Stimulated activated CD4-positive, alpha-beta T cell treated with anti-CD3 and anti-CD28 coated beads, Interleukin-4, amount 100 ng/mL, for 48 hours (primary cell): ENCODE measurements at places on chromosomes 6 and 20.

- DNase-seq, result peak; percentile 7
These were observed 14.2 kb downstream of the ARID1B start for GRCh38 chr6:156791320-156791850.

GRCh38 chr20:44861531-44862006 is 23.9 kb upstream of the YWHAB start:
- DNase-seq, result no peak

DNA sequence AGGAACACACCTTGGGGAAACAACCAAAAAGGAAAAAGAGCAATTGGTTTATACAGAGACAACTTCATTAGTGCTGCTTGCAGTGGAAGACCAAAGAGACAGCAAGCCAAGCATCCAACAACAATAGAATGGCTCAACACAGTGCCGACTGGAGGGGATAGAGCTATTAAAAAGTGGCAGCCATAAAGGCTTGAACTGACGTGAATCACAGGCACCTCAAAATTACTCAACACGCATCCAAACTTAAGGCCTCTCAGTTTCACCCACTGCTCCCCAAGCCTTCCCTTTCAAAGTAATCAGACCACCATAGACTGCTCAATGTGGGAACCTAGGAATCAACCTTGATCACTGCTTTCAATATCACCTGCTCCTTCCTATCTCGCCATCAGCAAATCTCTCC is 9.7 kb downstream of the TNFRSF21 start:
- DNase-seq, result no peak

DNA sequence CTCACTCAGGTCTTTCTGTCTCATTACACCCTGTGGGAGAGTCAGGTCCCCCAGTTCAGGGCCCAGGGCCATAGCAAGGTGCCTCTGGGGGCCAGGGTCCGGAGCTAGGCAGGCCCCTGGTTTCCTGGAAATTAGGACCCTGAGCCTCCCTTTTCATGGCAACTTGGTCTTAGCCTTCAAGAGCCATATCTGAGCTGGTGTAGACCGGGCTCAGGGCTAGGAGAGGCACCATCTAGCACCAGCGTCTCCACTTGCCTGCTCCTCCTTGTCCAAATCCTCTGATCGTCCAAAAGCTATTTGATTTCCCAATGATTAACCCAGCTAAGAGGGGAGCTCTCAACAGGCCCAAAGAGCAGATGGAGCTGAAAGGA is 5.6 kb downstream of the MDFI start:
- DNase-seq, result no peak

DNA sequence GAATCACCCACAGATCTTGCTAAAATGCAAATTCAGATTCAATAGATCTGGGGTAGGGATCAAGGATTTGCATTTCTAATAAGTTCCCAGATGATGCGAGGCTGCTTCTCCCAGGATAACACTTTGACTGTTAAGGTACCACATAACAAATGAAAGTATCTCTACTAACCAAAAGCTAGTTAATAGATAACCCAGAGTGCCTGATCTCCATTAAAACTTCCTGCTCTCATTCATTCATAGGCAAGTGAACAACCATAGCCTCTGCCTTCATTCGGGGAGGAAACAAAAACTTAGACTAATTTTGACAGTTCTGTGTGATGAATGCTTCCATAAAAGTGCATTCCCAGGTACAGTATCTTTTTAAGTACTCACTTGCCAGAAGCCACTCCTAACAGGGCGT is 265.6 kb upstream of the BTBD3 start:
- no peak for DNase-seq

GRCh38 chr6:75735491-75736186 is 13.4 kb upstream of the MYO6 start:
- no peak for DNase-seq

- no peak for DNase-seq
These were observed 18.9 kb upstream of the NXT1 start for GRCh38 chr20:23331450-23332350.

- DNase-seq, result no peak
These were observed 344.1 kb downstream of the CDC5L start for GRCh38 chr6:44731485-44732095.

GRCh38 chr6:2733324-2733723 is 17.4 kb downstream of the MYLK4 start:
- DNase-seq, result peak; percentile 36

DNA sequence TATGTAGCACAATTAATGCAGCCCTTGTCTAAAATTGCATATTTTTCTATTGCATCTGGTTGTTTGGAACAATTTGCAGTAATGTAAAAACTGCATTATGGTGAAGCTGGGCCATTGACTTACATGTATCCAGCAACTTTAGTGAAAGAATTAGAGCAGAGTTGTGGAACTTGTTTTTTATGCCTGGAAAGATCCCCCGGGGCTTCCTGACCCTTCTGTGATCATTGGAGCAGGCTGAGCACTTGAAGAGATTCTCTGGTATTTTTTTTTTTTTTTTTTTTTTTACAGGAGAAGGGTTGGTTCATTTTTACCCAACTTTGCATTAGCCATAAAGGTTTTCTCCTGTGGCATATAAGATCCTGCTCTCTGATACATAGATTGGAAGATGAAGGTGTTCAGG is 45.0 kb downstream of the LIN28B start:
- no peak for DNase-seq

GRCh38 chr6:98203170-98203806 is 631.1 kb upstream of the POU3F2 start:
- no peak for DNase-seq

DNA sequence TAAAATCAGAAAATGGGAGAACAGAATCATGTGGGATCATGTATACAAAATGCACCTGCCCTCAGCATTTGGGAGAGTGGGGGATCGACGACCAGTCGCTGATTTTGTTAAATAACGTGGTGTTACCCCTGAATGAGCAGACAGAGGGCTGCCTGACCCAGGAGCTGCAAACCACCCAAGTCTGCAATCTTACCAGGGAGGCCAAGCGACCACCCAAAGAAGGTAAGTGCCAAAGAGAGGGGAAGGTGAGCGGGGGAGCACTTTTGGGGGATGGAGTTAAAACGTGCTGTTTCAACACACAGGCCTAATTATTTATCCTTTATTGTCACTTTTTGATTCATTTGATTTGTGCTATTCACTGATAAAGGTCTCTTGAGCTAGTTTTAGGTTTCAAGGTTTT is 4.1 kb downstream of the ADGRB3 start:
- DNase-seq, result no peak

DNA sequence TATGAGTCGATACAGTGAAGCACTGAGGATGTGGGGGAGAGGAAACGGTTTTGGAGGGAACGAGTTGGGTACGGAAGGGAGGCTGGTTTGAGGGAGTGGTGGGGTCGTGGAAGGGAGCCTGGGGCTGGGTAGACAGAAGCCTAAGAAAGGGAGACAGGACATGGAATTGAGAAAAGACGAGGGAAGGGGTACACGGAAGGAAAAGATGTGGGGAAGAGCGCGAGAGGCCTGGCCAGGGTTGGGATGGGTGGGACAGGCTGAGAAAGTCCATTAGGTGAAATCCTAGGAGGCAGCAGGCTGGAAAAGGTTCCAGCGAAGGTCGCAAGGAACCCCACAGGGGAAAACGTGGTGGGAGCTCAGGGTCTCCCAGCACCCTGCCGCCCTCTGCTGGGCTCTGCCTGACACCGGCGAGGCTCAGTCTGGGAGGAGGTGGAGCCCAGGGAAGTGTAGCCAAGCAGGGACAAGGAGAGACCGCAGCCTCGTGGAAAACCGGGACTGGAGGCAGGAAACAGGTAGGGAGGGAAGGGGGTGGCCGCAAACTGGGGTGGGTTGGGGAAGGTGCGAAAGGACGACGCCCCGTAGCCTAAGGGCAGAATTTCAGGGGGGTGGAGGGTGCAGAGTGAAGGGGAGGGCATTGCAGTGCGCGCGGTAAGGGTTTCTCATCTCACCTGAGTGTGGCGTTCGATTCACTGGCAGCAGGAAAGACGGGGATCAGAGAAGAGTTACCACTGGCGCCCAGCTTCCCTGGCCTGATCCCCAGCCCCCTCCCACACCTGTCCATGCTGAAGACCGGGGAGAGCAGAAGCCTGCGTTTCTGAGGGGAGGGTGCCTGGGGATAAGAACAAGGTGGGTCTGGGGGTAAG is 4.3 kb downstream of the GABBR1 start:
- DNase-seq, result peak; percentile 34

DNA sequence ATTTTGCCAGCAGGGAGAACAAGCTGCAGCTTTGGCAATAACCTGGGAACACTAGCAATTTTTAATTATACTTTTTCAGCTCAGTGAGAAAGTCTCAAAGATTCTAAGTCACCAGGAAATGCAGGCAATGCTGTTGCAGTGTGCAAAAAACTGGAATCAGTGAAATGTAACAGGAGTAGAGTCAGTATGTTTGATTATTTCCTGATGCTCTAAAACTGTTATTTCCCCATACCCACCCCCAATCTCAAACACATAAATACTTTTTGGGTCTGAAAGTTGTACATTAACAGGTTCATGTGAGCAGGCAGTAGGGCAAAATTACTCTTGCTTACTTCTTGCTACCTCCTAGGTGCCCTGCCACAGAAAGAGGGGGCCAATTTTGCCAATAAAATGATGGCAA is 65.4 kb upstream of the BEND6 start:
- DNase-seq, result no peak

- DNase-seq, result no peak
These were observed 96.7 kb downstream of the TOX2 start for GRCh38 chr20:44011251-44011940.

- no peak for DNase-seq
These were observed 7.8 kb downstream of the RBCK1 start for GRCh38 chr20:415820-416322.

DNA sequence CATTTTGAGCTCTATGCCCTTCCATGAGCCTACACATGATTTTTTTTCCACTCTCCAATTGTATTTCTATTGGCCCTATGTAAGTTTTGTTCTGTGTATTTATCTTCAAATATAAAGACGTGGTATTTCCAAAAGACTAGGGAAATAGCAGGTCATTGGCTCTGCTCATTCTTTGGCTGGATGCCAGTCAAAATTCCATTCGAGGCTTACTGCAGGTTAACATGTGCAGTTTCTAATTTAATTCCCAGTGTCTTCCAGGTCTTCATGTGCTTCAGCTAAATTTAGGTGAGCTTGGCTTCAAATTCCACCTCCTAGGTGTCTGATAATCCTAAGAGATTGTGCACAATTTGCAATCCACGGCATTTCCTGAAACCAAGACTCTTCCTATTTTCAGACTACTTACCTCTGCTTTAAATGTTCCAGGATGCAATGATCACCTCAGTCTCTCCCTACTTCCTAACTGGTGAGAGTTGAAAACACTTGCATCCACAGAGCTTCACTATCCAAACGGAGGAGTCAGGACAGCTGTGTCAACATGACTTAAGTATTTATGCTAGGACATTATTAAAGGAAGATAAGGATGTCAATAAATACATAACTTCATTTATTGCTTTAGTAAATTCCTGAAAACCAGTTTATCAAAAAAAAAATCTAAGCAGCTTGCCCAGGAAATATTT is 236.1 kb downstream of the COL12A1 start:
- DNase-seq, result no peak

DNA sequence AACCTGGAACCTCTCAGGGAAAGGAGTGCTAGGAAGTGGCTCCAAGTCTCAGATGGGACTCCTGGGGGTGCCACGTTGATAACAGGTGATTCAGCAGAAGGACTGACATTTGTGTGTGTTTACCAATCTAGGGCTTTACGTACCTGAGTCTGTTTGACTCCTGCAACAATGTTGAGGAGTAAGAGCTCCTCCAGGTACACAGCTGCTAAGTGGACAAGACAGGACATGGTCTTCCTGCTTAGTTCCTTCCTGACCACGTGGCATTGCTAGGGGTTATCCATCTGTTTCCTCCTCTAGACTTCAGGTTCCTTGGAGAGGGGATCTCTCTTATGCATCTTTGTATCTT is 164.5 kb upstream of the SLC24A3 start:
- no peak for DNase-seq

- DNase-seq, result no peak
These were observed 233.0 kb upstream of the CEP162 start for GRCh38 chr6:84460491-84460890.

GRCh38 chr6:165092881-165093595 is 216.4 kb downstream of the C6orf118 start:
- DNase-seq, result no peak

DNA sequence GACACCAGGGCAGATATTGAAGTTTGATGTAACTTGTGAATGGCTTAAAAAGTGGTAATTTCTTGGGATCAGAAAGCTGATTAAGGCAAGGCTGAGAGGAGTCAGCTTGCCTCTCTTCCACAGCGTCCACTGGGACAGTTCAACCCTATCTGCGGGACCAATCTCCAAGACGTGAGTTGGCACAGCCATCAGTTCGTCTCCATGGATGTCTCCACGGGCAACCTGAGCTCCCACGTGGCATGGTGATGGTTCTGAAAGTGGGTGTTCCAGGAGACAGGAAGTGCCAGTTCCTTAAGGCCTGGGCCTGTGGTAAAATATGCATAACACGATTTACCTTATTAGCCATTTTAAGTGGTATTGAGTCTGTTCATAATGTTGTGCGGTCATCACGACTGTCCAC is 67.9 kb upstream of the BHLHE23 start:
- no peak for DNase-seq

- DNase-seq, result no peak
These were observed 149.8 kb downstream of the EYS start for GRCh38 chr6:65557224-65557623.

- DNase-seq, result no peak
These were observed 28.8 kb downstream of the RIOK1 start for GRCh38 chr6:7418238-7418905.

DNA sequence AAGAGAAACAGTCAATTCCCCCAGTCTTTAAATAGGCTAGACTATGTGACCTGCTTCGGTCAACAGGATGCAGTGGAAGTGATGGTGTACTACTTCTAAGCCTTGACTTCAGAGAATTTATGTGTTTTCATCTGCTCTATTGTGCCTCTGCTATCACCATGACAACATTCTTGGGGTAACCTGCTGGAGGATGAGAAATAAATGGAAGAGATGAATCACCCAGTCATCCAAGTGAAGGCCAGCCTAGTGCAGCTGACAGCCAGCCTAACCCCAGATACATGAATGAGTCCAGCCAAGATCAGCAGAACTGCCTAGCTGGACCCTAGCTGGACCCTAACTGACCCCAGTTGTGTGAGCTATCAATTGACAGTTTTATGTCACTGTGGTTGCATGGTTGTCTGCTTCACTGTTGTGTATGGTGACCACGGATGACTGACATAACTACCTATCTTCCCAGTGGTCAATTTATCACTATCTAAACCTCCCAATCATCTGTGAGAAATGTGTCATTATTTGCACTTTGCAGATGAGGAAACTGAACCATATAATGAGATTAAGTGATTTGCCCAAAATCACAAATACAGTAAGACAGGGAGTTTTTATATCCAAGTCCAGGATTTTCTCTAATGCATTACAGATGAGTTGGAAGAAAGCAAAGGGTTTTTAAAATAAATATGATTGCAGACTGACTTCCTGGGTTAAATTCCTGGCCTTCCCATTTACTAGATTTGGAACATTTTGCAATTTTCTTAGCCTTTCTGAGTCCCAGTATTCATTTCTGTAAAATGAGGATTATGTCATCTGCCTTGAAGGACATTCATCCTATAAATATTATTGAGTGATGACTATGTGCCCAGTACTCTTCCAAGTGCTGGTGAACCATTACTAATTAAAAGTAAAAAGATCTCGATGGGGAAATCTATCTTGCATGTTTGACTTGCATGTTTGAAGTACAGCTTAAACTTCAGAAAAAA is 136.4 kb upstream of the PLCB4 start:
- no peak for DNase-seq
